ENCODE measurements at places on chromosomes 2 and 18. TPM values are rescaled to one million over a fixed set of nuclear protein-coding genes. Genes with fewer than 3 reads are reported as not detected.

The FAM228B gene
- total RNA-seq = 47.8 TPM

The POTEC gene
- not detected for total RNA-seq

The TMEM17 gene
- 2.0 TPM for total RNA-seq

GRCh38 chr2:44181648-44182047 is 13.0 kb downstream of the PPM1B start:
- DNase-seq = no peak

DNA sequence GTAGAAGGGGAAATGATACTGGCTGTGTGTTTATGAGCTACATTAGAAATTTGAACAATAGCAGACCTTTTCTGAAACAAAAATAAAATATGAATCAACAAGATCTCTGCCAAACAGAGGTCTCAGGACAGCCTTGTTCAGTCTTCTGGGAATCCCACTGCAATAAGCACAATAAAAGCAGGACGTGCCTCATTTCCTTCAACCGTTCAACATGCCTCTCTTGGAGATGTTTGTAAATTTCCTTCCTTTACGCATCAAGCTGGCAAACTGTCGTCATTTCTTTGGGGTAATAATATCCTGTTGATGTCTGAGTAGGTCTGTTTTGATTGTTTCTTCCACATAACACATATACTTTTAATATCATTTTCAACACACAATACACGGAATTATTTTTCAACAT is 77.2 kb downstream of the TCF4 start:
- no peak for DNase-seq

DNA sequence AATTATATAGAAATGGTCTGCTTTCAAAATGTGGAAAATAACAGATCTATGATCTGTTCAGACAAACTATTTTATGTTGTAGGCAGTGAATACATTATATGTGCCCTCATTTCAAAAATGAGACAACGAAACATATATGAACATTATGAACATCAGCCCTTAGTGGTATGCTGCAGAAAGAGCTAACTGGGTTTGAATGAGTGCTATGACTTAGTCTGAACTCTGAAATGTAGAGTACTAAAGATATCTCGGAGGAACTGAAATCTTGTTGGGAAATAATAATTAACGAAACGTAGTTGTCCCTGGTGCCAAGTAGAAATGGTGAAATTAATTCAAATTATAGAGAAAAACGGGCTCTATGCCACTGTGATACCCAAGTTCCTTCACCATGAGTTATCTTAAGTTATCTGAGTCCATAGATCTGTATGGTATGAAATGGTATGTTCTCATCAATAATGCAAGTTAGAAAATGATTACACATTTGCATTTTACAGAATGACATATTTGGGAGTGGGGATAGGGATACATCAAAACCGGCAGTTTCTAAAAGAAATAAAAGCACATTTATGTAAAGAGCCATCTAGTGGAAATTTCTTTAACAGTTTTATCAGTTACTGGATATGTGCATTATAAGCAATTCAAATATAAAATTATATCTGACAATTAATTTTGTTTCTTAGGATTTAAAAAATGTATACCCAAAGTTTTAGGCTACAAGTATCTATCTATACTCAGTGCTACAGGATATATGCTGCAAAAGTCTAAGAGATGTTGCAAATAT is 26.7 kb downstream of the STARD6 start:
- no peak for DNase-seq

The HDLBP gene
- 526 TPM for total RNA-seq

The RANBP2 gene
- 88.2 TPM for total RNA-seq

GRCh38 chr2:191846515-191847476 is at the start of gene CAVIN2:
TSS of gene CAVIN2 (minus strand) at chr2:191847088. CDS start at chr2:191846925, 163 bp downstream.
- DNase-seq = peak; percentile 73

The HOXD12 gene
- not detected for total RNA-seq

DNA sequence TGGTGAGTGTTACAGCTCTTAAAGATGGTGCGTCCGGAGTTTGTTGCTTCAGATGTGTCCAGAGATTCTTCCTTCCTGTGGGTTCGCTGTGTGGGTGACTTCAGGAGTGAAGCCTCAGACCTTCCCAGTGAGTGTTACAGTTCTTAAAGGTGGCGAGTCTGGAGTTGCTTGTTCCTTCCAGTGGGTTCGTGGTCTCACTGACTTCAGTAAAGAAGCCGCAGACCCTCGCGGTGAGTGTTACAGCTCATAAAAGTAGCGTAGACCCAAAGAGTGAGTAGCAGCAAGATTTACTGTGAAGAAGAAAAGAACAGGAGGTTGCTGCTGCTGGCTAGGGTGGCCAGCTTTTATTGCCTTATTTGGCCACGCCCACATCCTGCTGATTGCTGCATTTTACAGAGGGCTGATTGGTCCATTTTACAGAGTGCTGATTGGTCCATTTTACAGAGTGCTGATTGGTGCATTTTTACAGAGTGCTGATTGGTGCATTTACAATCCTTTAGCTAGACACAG is 34.0 kb upstream of the SPTBN1 start:
- DNase-seq = no peak

- DNase-seq = no peak
Measured at GRCh38 chr18:74163019-74163660, 14.8 kb downstream of the TIMM21 start.

DNA sequence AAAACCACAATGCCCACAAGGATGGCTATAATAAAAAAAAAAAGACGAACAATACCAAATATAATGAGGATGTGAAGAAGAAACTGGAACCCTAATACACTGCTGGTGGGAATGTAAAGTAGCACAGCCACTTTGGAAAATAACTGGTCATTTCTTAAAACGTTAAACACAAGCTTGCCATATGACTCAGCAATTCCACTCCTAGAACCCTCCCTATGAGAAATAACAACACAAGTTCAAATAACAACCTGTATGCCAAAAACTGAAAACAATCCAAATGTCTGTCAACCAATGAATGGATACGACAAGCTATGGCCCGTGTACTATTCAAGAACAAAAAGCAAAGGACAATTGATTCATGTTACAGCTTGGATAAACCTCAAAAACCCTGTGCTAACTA is 7.0 kb upstream of the ALPK2 start:
- DNase-seq = no peak

The PDK1 gene
- total RNA-seq = 31.4 TPM

GRCh38 chr18:2338601-2339000 is 232.7 kb downstream of the METTL4 start:
- no peak for DNase-seq

GRCh38 chr2:218063486-218063885 is 5.6 kb upstream of the RUFY4 start:
- no peak for DNase-seq

GRCh38 chr2:41498781-41499180 is 549.0 kb upstream of the PKDCC start:
- DNase-seq = no peak

The LDLRAD4 gene
- total RNA-seq = 39.7 TPM

The EDAR gene
- total RNA-seq = 0.96 TPM

- DNase-seq = no peak
Measured at GRCh38 chr2:175309799-175310198, 128.3 kb upstream of the ATP5MC3 start.

- no peak for DNase-seq
Measured at GRCh38 chr2:31317396-31317795, 83.4 kb downstream of the EHD3 start.

The ST8SIA3 gene
- not detected for total RNA-seq

DNA sequence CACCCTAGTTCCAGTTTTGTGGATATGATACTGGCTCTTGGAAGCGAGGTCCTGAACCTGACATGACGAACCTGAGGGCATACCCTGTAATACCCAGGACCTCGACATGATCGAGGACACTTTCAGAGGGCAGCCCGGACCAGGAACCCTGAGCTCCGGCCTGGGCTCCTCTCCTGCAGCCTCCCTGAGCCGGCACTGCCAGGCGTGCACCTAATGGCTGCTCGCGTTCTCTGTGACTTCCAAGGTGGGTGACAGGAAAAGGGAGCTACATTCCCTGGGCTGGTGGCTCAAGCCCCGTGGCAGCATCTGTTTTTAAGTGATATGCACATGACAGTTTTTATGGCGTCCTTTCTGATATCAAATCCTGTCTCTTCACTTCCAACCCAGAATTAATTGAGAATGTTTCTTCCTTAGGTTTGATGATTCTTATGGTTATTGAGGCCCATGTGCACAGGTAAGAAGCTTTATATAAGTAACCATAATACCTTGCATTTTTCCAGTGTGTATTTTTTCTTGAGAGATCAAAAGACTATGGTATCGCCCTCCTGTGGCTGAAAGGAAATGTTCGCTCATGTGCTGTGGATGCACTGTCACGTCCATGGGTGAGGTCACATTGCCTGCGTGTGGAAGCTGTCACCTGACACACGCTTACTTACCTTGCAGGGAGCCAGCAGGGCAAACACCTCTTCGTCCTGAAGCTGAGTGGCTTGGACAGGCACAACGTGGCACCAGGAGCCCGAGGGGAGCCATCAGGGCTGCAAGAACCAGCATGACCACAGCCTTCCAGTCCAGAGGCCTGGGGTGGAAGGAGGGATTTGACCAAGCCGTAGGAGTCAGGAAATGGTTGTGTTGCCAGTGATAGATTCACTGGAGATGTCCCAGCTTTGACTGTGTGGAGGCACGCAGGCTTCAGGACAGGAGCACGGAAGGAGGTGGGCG is 367.4 kb upstream of the MYT1L start:
- no peak for DNase-seq

The RGPD4 gene
- 0.08 TPM for total RNA-seq

GRCh38 chr18:37162551-37162950 is 333.6 kb downstream of the KIAA1328 start:
- DNase-seq = no peak

GRCh38 chr2:75513616-75514170 is 47.0 kb downstream of the EVA1A start:
- DNase-seq = no peak

DNA sequence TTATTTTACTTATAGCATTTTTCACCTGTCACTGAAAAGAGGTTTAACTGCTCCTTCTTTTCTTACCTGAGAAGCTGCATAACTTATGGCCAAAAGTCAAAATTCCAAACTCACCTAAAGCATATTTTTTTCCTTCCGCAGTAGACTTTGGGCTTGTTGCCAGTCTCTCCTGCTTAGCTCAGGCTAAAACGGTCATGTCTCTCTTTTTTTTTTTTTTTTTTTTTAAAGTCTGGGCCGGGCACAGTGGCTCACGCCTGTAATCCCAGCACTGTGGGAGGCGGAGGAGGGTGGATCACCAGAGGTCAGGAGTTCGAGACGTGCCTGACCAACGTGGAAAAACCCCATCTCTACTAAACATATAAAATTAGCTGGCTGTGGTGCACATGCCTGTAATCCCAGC is 113.5 kb downstream of the RTN4 start:
- no peak for DNase-seq

DNA sequence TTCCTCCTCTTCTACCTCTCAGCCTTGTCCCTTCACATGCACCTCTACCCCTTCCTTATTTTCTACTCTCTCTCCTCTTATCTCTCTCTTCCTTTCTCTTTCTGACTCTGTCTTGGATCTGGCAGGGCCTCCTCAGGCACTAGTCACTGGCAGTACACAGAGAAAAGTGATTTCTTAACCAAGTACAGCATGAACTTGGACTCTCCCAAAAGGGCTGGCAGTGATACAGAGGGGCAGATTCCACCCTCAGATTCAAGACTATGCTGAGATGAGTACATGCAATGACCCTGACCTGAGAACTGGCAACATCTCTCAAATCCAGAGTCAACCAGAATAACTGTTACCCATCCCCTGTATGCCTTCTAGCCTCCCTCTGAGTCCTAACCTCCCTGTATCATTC is 4.3 kb downstream of the AOX1 start:
- DNase-seq = peak; percentile 55

The UGT1A8 gene
- 4.4 TPM for total RNA-seq

The ALK gene
- total RNA-seq = 0.36 TPM

DNA sequence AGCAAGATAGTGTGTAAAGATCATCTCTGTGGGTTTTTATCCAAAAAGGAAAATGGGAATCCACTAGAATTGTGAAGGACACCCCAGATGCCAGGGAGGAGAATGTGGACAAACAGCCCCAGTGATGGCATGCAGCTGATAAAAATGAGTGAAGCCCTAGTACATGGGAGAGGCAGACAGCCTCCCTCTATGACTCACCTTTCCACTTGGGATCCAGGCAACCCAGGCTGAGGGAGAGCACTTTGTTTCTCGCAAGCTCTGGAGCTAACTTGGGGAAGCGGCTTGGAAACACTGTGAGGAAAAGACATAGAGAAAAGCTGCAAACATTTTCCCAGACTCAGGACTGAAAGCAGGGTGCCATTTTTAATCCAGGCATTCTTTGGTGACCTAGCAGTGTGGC is 5.3 kb upstream of the FLACC1 start:
- no peak for DNase-seq

The HS6ST1 gene
- 56.0 TPM for total RNA-seq

- no peak for DNase-seq
Measured at GRCh38 chr2:54092940-54093339, 22.5 kb upstream of the ACYP2 start.

The ALPI gene
- total RNA-seq = not detected

DNA sequence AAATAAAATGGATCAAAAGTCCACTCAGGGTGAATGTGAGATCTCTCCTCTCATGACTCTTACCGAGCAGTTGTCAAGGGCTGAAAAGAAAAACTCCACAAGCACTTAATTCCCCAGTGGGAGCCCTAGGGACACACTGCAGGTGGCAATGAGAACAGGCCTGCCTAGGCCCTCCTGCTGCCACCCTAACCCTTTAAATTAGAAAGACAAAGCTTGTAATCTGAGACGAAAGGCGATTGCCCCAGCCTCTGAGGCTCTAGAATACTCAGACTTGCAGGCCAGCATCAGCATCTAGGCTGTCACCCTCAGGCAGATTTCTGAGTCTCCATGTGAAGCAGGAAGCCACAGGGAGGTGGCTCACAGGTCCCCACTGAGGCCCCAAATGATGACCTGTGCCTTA is 457.0 kb upstream of the MYT1L start:
- DNase-seq = no peak

DNA sequence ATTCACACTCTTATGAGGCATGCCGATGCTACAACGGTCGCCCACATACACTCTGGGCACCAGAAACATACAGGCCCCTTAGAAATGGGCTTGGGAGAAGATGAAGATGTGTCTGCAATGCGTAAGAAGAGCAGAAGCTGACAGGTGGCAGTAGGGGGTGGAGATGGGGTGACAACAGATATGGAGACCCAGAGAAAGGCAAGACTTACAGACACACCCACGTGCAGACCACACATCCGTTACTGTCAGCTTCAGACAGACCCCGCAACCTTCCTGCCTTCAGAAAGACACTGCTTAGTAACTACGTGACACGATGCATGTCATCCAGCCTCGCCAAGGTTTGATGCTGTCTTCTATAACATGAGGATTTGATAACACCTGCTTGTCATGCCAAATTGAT is 89.5 kb downstream of the ZFP36L2 start:
- no peak for DNase-seq

- no peak for DNase-seq
Measured at GRCh38 chr18:71011389-71011788, 722.5 kb downstream of the SOCS6 start.

- no peak for DNase-seq
Measured at GRCh38 chr2:206488623-206489022, 45.3 kb downstream of the ADAM23 start.

DNA sequence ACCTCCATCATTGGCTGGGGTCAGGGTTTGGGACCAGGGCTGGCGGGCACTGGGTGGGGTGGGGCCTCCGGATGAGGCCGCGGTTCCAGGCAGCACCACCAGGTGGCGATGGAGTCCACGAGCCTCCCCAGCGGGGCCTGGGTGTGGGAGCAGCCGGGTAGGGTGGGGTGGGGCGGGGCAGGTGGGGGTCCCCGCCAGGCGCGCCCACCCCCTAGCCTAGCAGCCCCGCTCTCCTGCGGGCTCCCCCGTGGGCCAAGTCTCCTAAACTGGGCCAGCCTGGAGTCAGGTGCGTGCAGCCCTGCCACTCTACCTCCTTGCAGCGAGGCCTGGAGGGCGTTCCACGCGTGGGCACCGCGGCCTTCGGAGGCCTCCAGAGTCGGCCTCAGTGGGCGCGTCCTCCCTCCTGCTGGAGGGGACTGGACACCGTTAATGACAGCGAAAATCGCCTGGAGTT is 187.5 kb downstream of the TWIST2 start:
- no peak for DNase-seq

Measured in ureter (tissue), 1 donor.